ENCODE measurements at places on chromosomes 7 and 10.
A peak's percentile ranks its signal among the peaks of the same experiment; 100 is the strongest.

DNA sequence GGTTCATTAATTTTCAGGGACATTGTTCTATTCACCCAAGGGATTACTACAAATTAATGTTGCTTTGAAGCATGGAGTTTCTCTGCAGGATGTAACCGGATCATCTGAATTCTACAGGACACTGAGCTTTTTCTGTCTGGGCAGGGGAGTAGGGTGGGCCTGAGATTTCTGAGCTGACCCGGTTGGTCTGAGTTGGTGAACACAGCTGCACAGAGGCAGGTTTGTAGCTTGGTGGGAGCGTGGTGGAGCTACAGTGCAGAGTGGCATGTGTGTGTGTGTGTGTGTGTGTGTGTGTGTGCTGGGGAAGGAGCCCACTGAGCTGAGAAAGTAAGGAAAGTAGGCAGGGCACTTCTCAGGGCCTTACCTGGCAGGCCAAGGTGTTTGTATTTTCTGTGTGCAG is 62.6 kb downstream of the SH2D4B start:
- no peak for DNase-seq
- H3K27ac ChIP-seq: no peak overlapping the region
- H3K27me3 ChIP-seq: no peaks in the 10 kb centered on the region

GRCh38 chr10:7258948-7259523 is 151.8 kb downstream of the SFMBT2 start:
- no peaks in the 10 kb centered on the region for H3K36me3 ChIP-seq
- peaks cover under 1% of the 10 kb centered on the region for H3K4me1 ChIP-seq
- no peaks in the 10 kb centered on the region for H3K27me3 ChIP-seq
- no peak for DNase-seq
- no peak overlapping the region for H3K27ac ChIP-seq
- H3K4me3 ChIP-seq: no peak overlapping the region

- no peaks in the 10 kb centered on the region for H3K36me3 ChIP-seq
- H3K27me3 ChIP-seq: peaks cover 8% of the 10 kb centered on the region
- DNase-seq: no peak
These were observed 45.8 kb upstream of the PLXNA4 start for GRCh38 chr7:132622081-132622480.

DNA sequence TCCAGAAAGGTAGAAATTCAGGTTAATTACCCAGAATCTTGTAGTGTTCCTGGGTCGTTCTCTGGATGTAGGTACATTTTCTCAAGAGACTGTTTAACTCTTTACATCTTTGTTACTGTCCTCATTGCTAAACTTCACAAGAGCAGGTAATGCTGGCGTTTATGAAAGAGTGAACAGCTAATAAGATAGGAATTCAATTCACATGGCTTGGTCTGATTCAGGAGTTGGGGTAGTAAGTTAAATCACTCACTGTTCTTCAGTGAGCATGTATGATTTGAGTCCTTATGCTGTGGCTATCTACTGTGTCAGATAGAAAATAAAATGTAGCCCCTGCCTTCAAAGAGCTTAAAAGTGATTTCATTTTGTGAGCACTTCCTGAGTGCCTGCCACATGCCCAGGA is 480.0 kb downstream of the LRMDA start:
- DNase-seq: no peak
- no peak overlapping the region for H3K4me3 ChIP-seq
- H3K27me3 ChIP-seq: peaks cover 15% of the 10 kb centered on the region
- H3K4me1 ChIP-seq: no peaks in the 10 kb centered on the region

DNA sequence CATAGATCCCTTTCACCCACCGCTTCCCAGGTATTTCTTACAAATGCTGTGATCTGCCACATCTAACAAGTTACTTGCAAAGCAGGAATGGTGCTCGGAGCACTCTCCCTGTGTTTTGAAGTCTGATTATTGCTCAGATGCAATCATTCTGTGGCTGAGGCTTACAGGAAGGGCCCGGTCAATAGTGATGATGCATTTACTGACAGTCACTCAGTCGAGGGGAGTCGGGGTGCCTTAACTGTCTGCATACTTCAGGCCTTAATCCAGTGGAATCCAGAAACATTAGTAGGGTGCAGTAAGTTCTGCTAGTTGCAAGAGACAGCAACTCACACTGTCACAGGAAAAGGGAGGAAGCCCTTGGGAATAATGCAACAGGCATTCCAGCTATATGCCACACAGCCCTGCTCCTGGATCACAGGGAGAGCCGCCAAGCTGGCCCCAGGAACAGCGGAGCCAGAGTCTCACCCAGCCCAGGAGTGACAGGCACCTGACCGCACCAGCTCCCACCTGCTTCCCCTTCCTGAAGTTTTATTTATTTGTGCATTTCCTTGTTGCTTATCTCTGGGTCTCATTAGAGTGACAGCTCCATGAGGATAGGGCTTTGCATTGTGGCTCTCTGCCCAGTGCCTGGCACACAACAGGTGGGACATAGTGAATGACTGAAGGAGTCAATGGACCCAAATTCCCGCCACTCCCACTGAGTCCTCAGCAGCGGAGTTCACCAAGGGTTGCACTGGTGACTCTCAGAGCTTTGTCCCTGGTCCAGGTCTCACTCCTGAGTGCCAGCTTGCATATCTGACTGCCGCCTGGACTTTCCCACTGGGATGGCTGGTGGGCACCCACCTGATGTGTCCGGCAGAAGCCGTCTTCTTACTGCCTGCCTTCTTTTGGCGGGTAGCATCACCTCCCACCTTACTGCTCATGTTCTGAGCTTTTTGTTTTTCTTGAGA is 212.5 kb upstream of the SH2B2 start:
- DNase-seq: no peak
- no peak overlapping the region for H3K4me3 ChIP-seq
- peaks cover 28% of the 10 kb centered on the region for H3K36me3 ChIP-seq
- H3K4me1 ChIP-seq: no peaks in the 10 kb centered on the region

DNA sequence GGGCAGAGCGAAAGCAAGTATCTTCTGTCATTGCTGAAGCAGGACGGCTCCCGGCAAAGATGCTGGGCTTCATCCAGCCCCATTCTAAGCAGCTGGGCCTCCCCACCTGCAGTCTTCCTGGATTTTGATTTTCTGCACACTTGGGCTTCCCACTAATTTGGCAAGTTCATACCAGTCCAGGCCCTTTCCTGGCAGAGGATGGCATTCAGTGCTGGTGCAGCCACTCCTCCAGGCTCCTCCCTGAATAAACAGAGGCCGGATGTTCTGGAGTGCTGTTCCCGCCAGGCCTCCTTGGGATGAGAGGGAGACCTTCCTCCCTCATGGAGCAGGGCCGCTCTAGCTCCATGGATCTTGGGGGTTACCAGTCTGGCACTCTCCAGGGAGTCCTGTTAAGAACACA is 3.4 kb downstream of the BAG3 start:
- peak overlapping the region; percentile 94 for H3K4me3 ChIP-seq
- DNase-seq: peak; percentile 64
- peaks cover 19% of the 10 kb centered on the region for H3K36me3 ChIP-seq
- no peak overlapping the region for H3K27ac ChIP-seq
- H3K4me1 ChIP-seq: peaks cover 47% of the 10 kb centered on the region

- no peak overlapping the region for H3K4me3 ChIP-seq
- no peak overlapping the region for H3K27ac ChIP-seq
- no peak for DNase-seq
- no peaks in the 10 kb centered on the region for H3K27me3 ChIP-seq
- H3K4me1 ChIP-seq: no peaks in the 10 kb centered on the region
- no peaks in the 10 kb centered on the region for H3K36me3 ChIP-seq
These were observed 67.9 kb upstream of the SRRM3 start for GRCh38 chr7:76133839-76134238.

- H3K27me3 ChIP-seq: no peaks in the 10 kb centered on the region
- H3K36me3 ChIP-seq: no peaks in the 10 kb centered on the region
- no peaks in the 10 kb centered on the region for H3K4me1 ChIP-seq
- no peak for DNase-seq
These were observed 151.3 kb downstream of the REEP3 start for GRCh38 chr10:63672491-63672890.

GRCh38 chr10:9508606-9509005 is 1454.1 kb downstream of the GATA3 start:
- H3K27me3 ChIP-seq: no peaks in the 10 kb centered on the region
- no peak overlapping the region for H3K4me3 ChIP-seq
- no peak for DNase-seq

DNA sequence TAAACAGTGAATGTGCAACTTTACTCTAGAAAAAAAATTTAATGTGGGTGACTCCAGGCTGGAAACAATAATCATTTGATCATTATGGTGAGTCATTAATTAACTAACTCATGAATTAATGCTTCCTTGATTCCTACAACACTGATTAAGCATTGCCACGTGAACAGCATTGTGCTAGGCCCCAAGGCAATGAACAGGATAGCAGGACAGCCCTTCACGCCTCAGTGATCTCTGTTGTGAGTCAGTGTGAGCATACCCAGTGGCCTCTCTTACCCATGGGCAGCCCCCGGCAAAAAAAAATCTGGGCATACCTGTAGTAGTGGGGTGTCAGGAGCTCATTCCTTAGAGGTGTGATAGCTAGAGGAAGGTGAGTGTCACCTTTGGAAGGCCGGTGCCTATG is 76.0 kb downstream of the DENND2A start:
- H3K36me3 ChIP-seq: peaks cover 28% of the 10 kb centered on the region
- DNase-seq: no peak
- H3K4me3 ChIP-seq: no peak overlapping the region
- H3K27ac ChIP-seq: no peak overlapping the region
- no peaks in the 10 kb centered on the region for H3K4me1 ChIP-seq

DNA sequence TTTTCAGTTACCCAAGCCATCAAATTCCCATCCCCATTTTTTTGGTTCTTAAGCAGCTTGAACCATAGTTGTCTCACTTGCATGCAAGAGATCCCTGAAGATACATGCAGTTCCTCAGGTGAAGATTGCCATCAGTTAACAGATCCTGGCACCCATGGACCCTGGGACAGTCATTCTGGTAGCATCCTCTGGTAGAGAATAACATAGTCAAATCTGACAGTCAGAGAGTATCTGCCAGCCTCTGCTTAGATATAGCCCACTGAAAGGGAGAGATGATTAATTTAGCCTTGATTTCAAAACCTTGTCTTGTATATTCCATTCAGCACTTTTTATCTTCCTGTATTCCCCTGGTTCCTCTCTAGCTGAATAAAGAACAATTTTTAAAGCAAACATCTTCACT is 280.4 kb downstream of the KCNMA1 start:
- DNase-seq: no peak
- no peaks in the 10 kb centered on the region for H3K27me3 ChIP-seq
- H3K27ac ChIP-seq: no peak overlapping the region
- no peaks in the 10 kb centered on the region for H3K4me1 ChIP-seq

GRCh38 chr7:1123715-1124114 is 35.8 kb downstream of the GPER1 start:
- H3K4me1 ChIP-seq: peaks cover 4% of the 10 kb centered on the region
- no peak overlapping the region for H3K4me3 ChIP-seq
- H3K27ac ChIP-seq: peak overlapping the region; percentile 76
- peak; percentile 95 for DNase-seq
- peaks cover 31% of the 10 kb centered on the region for H3K36me3 ChIP-seq

GRCh38 chr10:12540341-12540781 is 191.0 kb downstream of the CAMK1D start:
- no peaks in the 10 kb centered on the region for H3K4me1 ChIP-seq
- H3K36me3 ChIP-seq: no peaks in the 10 kb centered on the region
- no peak overlapping the region for H3K27ac ChIP-seq
- no peak overlapping the region for H3K4me3 ChIP-seq

- no peak overlapping the region for H3K27ac ChIP-seq
- H3K27me3 ChIP-seq: no peaks in the 10 kb centered on the region
- no peaks in the 10 kb centered on the region for H3K36me3 ChIP-seq
- H3K4me1 ChIP-seq: no peaks in the 10 kb centered on the region
These were observed 9.8 kb upstream of the COL26A1 start for GRCh38 chr7:101352920-101353308.

DNA sequence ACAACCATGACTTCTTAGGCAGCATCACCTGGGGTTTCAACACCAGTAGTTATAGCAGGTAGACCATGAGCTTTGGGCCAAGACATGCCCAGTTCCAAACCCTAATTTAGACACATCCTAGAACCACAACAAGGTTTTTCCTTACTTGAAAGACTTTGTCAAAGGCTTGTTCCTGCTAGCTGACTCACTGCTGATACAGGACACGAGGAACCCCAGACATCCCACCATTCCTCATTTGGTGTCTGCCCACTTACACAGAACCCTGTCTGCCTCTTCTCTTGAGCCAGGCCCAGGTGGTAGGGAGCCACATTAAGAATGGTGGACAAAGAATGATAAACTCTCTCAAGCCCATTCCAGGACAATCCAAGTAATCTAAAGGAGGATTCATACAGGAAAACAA is 109.0 kb downstream of the CCDC71L start:
- H3K36me3 ChIP-seq: no peaks in the 10 kb centered on the region
- H3K27me3 ChIP-seq: no peaks in the 10 kb centered on the region
- no peak overlapping the region for H3K4me3 ChIP-seq
- no peak for DNase-seq

DNA sequence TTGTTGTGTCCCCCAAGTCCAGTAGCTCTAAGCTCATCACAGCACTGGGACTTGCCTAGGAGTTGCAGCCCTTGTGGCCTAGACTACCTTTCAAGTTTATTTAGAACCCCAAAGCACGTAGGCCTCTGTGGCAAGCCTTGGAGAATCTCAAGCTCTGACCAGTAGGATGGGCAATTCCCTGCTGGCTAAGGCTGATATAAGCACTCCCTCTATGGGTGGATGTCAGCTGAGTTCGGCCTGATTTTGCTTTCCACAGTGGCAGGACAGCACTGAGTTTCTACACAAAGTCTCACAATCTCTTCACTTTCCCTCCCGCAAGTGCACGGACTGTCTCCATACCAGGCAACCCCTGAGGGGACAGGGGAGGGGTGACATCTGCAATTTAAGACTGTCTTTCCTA is 886.4 kb upstream of the LRRN3 start:
- no peaks in the 10 kb centered on the region for H3K27me3 ChIP-seq
- H3K4me3 ChIP-seq: no peak overlapping the region
- no peaks in the 10 kb centered on the region for H3K36me3 ChIP-seq
- H3K4me1 ChIP-seq: peaks cover 8% of the 10 kb centered on the region

- no peak overlapping the region for H3K27ac ChIP-seq
- no peaks in the 10 kb centered on the region for H3K36me3 ChIP-seq
- no peak overlapping the region for H3K4me3 ChIP-seq
- DNase-seq: peak; percentile 66
- H3K4me1 ChIP-seq: no peaks in the 10 kb centered on the region
- no peaks in the 10 kb centered on the region for H3K27me3 ChIP-seq
These were observed 24.0 kb upstream of the GTF2I start for GRCh38 chr7:74633451-74633921.

- no peak overlapping the region for H3K27ac ChIP-seq
- no peaks in the 10 kb centered on the region for H3K4me1 ChIP-seq
- no peaks in the 10 kb centered on the region for H3K36me3 ChIP-seq
- H3K4me3 ChIP-seq: no peak overlapping the region
- H3K27me3 ChIP-seq: peaks cover 8% of the 10 kb centered on the region
- no peak for DNase-seq
These were observed 10.3 kb upstream of the GLI3 start for GRCh38 chr7:42247301-42247700.
